ENCODE measurements at places on chromosomes 1 and 21.

GRCh38 chr1:178938101-178938958 lies 67.5 kb upstream of the ANGPTL1 start:
- no peak for DNase-seq

DNA sequence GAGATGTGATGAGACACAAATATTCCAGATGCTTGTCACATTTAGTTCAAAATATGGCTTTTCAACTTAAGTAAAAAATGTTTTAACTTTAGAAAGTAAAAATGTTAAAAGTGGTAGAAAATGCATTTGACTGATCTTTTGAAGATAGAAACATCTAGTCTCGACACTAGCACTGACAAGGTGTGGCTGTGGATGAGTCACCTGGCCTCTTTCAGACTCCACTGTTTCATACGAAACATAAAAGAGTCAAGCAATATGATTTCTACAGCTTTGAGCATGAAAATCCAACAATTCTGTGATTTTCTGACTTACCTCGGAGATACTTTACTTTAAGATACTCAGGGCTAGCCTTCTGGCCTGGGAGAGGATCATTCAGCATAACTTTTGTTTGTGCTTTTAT lies 47.7 kb downstream of the TTC13 start:
- DNase-seq = no peak

DNA sequence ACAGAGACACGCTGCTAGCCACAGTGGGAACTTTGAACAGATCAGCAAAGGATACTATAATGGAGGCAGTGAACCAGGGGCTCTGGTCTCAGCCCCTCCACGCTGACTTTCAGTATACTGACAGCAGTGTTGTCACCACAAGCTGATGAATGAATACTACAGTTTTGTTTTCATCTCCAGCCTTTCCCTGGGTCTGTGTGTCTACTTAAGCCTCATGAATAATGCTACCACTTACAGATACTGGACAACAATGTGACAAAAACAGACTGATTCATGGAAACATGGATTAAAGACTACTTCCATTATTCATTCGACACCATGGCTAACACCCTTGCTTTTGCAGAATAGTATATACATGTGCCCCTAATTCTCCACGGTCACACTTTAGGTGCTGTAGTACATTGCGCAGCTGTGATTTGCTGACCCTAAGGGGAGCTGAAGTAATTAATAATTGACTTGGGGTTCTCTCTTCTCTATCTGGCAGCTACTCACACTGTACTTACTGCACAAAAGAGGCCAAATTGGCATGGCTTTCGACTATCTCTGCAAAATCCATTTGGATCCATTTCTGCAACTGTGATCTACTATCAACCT lies 203.2 kb upstream of the LYPLAL1 start:
- no peak for DNase-seq

DNA sequence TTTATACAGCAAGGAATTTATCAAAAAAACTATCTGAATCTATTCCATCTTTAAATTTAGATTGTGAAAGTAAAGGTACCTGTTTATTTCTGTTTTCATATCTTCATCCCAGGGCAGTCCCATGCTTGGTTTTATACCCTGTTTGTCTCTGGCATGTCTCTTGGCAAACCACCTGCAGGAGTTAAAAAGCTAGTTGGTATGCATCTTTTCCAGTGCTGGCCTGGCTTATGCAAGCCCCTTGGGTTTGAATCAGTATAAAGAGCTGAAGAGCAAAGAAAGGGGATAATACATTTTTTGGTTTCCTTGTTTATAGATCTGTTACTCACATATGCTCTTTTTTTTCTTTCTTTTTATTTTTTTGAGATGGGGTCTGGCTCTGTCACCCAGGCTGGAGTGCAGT lies 37.8 kb downstream of the LRRC8C start:
- no peak for DNase-seq

DNA sequence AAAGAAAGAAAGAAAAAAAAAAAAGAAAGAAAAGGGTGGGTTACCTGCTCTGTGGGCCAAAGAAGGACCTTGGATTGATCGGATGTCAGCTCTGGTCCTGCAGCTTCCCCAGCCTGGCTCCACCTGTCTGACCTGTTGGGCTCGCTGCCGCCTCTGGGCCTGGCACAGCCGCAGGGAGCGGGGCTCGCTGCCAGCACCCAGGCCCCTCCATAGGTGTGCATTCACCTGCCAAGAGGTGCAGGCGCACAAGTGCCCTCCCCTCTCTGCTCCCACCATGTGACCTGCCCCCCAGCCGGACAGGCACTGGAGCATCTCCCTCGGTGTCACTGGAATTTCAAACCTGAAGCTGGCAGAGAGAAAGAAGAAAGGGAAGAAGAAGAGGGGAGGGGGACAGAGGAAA lies 33.1 kb upstream of the GPR157 start:
- DNase-seq = no peak

DNA sequence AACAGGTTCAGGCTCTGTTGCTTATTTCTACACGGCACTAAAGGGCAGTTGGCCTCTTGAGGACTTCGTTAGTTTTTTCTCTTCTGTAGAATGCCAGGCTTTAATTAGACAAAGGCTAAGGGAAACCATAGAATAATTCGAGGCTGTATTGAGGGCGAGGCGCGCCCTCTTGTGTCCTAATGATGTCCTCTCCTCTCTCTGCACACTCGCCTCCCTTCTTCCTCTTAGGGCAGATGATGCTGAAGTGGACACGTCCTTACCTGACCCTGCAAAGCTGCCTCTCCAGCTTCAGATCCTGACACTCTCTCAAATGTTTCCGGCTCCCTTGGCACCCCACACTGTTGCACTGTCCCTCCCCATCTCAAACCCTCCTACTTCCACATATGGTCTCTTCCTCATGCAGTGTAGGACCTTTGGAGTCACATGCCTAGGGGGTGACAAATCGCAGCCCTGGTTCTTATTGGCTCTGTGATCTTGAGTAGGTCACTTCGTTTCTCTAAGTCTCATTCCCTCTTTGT lies 1.9 kb upstream of the ZSCAN20 start:
- peak; percentile 74 for DNase-seq

DNA sequence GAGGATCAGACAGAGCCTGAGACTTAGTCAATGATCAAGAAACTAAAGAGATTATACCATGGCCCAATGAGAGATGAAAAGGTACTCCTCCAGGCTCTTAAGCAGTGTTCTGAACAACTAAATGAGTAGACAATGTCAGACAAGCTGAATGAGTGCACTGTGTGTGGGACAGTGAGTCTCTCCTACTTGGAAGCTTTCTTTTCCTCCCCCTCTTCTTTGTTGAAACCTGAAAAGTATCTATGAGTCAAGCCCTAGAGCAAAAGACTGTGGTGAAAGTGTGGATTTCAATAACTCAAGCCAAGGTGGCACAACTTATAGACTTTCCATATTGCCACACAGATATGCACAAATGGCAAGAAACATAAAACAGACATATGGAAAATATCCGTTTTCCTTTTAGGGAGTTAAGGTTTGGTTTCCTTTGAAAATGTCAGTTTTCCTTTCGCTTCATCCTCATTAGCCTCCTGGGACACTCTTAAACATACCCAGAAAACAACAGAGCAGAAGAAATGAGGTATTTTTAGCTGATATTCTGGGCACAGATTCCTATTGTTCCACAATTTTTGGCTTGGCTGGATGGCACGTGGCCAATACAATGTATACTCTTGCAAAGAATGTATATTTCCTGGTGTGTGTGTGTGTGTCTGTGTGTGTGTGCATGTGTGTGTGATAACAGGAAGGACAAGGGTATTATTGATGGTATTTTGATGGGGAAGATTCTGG lies 96.6 kb downstream of the LMX1A start:
- no peak for DNase-seq

DNA sequence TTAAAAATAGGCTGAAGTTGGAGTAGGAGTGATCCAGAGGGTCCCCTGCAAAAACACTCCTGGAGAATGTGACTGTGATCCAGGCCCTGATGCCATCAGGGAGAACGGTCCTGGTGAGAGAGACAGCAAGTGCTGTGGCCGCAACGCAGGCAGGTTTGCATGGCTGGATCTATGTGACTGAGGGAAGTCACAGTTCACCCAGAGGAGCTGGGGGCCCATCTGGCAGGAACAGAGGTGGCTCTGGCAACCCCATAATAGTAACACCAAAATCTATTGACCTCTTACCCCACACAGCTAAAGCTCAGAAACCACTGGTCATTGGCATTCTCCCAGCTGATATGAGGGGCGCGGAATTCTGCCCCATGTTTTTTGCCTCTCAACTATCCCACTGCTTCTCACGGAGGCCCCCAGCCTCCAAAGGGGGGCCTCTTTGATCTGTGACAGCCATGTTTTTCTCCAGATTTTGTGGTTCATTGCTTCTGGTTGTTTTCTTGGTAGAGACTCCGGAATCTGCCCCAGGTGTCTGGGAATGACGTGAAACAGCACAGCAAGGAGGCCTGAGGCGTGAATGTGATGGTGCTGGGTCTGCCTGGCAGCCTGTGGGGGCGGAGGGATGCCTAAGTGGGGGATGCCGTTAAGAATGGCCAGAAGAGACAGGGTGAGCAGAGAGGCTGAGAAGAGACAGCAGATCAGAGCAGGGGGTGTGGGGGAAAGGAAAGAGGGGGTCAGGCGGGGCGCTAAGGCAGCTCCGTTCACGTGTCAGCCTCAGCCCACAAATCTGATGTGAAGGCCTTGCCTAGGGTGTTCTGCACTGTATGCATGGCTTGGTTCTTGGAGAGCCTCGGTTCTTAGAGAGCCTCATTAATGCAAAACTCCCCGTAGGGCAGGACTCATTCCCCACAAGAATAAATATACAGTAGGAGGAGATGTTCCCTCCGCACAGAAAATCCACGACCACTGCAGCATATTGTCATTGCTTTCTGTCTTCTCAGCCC lies 23.5 kb downstream of the CASP9 start:
- DNase-seq = no peak

DNA sequence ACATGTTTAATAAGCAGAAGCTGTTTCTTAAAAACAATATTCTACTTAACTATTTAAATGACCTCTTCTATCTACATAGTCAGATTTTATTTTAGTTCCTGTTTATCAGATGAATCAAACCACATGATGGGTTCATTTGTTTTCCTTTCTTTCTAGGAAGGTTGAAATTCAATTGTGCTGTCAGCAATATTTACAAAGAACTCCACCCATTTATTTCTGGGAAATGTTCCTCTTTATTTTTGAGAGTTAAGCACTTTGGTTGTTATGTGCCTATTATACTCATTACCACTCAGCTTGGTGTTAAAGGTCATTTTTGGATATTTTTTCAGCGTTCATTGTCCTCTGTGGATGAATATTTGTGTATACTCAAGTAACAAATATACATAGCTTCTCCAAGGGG lies 84.9 kb downstream of the C4BPA start:
- no peak for DNase-seq

DNA sequence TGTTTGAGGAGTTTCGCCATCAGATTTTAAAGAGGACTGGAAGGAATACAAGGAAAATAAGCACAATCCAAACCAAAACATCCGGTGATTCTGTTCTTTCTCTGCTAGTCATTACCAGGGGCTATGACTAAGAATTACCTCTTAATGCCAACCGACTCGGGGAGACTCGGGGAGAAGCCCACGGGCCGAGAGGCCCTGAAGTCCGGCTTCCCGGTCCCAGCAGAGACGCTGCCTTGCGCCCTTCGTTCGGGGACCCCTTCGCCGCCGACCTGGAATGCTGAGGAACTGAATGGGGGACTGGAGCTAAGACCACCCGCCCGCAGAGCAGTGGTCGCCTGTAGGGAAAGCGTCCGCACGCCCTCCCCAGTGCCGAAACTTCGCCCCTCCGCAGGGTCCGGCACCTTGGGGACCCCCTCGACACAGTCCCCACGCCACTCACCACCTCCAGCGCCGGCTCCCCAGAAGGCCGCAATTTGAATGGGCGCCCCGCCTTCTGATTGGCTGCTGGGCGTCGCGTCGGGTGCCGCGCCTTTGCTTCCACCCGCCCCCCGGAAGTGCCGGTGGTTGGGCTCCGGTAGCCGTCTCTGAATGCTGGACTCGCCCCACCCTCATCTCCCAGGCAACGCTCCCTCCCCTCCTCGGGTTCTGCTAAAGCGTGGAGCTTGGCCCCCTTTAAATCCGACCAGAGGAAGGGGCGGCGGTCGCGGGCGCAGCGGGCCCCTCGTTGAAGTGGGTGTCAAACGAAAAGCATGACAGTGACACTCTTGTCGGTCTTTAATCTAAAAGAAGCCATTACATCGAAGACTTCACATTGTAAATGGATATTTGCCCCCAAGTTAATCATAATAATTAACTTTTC lies at the start of gene KIF14:
TSS of gene KIF14 (minus strand) at position 479 of the 859 bp plus-strand sequence. CDS start 2,028 bp downstream, outside the sequence.
- peak; percentile 88 for DNase-seq

DNA sequence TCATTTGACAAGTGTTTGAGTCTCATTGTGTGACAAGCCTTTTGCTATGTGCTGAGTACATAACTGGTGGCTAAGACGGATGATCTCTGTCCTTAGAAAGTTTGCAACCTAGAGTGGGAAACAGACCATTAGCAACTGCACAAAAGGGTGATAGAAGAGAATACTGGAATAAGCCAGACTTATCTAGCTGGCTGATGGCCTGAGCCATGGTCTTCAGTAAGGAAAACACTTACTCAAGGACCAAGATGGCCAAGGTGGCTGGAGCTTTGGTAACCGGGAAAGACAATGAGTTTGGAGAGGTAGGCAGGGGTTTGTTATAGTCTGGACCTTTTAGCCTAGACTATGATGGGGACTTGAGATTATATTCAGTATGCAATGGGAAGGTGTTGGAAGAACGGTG lies 1.6 kb upstream of the TAF12 start:
- no peak for DNase-seq

GRCh38 chr1:183150445-183150844 lies 35.6 kb upstream of the LAMC2 start:
- no peak for DNase-seq

DNA sequence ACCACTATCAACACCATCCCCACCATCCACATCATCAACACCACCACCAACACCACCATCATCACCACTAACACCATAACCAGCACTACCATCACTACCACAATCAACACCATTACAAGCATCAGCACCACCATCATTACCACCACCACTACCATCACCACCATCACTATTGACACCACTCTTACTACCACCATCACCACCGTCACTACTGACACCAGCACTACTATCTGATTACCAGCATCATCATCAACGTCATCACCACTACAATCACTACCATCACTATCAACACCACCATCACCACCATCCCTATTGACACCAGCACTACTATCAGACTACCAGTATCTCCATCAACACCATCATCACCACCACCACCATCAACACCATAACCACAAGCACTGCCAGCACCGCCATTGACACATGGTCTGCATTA lies 106.1 kb upstream of the RUNX3 start:
- DNase-seq = no peak

GRCh38 chr1:47576758-47577115 lies 138.9 kb downstream of the FOXD2 start:
- no peak for DNase-seq

DNA sequence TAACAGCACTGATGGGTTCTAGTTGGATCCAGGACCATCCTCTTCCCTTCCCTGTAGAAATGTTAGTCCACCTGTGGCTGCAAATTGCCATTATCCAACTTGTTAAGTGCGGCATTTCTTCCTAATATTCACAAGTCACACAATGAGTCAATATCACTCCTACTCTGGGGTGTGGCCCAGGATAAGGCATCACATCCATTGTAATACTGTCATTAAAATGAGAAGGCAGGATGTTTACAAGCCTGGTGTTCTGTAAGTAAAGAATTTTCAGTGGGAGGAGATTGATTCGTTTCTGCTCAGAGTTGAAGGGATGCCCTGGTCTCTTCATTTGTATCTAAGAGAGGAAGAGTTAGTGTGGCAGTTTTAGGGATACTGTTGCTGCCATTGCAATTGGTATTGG lies 18.1 kb upstream of the ARHGAP29 start:
- DNase-seq = no peak

All from kidney glomerular epithelial cell (primary cell).